Adipocyte (in vitro differentiated cells): ENCODE measurements at places on chromosomes 11 and 22.

DNA sequence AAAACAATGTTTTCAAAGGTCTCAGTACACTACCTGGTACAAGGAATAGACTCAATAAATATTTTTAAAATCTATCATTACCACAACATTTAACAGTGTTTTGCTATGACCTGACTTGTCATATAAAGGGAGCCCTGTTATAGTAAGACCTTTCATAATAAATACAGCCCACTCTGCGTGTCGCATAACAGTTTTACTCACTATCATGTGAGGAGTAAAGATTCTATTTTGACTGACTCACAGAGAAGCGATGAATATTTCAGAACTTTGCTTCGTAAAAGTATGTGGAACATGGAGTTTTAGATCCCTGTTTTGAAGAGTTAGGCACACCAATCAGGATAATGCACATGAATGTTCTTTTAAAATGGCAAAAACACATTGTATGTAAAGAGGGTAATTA, 531.2 kb downstream of the KCNA4 start:
- no peak for DNase-seq

GRCh38 chr11:99884750-99885149, 802.3 kb upstream of the ARHGAP42 start:
- DNase-seq = no peak

DNA sequence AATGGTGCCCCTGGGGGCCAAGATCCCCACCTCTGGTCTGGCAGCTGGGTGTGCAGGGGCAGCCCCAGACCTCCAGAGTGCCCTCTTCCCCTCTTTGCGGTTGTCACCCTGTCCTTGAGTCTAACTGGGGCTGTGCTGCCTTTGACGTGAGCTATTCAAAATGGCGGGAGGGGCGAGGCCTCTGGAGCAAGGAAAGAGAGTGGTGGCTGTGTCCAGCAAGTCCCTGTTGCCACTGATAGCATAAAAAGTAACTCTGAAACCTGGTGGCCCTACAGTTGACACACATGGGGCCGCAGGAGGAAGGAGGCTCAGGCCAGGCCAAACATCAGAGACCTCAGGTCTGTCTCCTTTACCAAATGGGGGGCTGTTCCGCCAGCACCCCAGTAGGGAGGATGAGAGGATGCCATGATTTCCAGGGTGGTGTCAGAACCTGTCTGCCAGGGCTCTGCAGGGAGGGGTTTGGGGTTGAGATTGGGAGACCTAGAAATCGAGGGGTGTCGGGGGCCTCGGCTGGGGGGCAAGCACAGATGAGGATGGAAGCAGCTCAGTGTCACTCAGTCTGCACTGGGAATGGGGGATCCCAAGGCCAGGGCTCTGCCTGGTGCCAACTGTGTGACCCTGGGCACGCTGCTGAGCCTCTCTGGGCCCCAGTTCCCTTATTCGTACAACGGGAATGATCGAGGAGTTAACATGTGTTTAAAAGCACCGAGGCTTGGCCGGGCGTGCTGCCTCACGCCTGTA, 49.2 kb upstream of the KCNQ1OT1 start:
- no peak for DNase-seq

DNA sequence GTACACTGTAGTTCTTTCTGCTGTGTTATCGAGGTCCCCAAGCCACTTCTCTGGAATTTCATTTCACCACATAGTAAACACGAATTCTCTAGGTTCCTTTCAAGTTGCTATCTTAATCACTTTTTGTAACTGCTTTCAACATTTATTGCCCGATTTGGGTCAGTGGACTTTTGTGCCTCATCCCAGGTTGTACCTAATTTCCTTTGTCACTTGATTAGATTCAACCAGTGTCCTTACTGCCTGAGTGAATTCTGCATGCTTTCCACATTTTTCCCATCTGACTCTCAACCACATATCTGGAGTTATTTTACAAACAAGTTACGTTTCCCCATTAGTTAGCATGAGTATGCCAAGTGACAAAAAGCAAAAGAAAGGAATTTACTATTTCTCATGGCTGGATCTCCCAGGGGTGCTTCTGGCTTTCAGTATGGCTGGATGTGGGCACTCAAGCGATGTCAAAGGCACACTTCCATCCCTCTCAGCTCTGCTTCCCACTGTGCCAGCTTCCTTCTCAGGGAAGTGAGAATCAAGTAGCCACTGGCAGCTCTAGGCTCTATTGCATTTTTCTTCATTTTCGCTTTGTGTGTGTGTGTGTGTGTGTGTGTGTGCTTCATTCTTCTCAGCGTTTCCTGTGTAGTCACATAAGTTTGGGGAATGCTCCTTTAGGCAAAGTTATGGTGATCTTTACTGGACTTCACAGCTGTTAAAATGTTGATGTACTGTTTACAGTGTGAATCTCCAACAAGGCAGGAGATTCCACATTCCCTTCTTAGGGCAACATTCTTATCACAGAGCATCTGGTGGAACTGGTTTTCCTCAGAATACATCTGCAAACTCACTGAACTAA, 128.9 kb downstream of the DBX1 start:
- DNase-seq = peak; percentile 78

DNA sequence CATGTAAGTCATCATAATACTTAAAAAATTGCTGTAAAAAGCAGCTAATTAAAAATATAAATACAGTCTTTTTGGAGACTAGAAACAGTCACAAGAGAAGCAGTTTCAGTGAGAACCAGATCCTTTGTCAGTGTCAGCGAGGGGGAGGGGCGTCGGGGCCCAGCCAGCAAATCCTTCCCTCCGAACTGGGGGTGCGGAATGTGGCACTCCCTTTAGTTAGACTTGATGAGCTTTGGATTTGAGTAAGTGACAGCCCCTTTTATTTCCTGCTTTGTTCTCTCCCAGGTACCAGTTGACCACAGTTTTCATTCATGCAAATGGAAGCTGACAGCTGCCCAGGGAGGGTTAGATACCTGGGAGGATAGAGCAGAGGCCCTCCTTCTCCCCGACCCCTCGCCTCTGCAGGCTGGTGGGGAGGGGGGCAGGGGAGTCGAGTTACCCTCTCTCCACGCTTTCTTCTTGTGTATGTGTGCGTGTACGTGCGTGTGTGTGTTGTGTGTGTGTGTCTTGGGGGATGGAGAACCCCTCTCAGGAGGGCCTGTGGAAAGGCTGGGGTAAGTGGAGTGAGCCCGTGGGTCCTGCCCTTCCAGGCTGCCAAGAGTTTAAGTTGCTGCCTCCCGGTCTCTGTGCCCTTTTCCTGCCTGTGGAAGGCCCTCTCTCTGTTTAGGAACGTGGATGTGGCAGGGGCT, 38.3 kb downstream of the PTPRJ start:
- DNase-seq = no peak

DNA sequence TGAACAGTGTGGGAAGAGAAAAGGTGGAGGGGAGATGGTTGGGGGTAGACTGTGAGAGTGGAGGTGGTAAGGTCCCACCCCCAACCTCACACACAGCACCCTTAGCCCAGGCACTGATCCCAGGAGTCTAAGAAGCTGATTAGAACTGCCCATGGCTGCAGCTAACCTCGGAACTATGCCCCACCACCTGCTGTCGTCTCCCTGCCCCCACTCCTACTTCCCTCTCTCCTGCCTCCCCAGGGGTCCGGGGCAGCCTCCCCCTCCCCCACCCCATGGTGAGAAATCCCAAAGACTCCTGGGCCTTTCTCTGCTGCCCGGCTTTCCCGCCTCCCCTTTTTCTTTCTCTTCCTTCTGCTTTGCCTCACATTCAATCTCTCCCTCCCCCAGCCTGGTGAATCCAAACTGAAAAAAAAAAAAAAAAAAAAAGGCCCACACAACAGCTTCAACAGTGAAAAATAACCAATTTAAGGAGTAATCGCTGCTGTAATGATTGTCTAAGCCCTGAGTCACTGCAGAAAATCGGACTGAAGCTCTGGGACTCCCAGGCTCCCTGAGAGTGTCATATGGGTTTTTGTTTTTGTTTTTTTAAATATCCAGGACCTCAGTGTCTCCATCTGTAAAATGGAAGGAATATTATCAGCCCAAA, 9.6 kb upstream of the TP53I11 start:
- DNase-seq = no peak

GRCh38 chr11:125387901-125388300, 108.2 kb downstream of the FEZ1 start:
- no peak for DNase-seq

DNA sequence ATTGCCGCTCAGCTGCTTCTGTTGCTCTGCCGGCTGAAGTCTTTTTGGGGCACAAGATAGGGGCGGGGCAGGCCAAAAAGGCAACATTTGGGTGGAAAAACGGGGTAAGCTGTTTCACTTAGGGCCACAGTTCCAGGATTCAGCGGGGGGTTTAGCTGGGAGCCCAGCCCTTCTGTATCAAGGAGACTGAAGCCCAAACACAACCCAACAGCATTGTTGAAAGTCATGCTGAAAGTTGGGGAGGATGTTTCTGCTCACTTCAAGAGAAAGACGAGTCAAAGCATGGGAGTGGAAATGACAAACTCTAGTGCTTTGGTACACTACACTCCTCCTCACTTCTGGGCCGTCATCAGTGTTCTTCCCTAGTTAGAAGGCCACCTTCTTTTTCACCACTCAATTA, 56.1 kb upstream of the GNAZ start:
- DNase-seq = no peak

DNA sequence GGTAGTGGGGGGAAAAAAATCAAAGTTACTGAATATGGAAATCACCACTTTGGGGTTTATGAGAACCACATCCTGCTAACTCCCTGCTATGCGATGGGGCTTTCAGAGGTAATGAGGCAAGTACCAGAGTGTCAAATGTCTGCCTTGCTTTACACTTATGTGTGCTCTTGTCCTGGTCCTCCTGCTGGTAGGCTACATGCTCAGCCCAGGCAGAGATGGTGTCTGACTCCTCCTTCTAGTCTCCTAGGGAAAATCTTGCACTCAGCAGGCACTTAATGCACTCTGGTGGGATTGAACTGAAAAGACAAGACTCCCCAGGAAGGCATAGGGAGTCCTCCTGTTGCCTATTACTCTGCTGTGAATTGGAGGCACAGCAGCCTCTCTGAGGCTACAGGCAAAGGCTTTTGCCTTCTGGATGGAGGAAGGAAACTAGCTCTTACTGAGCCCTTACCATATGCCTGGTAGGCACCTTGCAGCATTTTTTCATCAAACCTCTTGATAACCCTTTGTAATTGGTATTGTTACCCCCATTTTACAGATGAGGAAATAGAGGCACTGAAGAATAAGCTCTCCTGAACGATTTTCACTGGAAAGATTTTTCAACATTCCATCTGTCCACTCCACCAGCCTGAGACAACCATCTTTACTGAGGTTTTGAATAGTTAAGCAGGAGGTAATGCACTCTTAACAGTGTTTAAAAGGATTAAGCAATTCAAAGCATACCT, 132.1 kb upstream of the PAX6 start:
- no peak for DNase-seq

DNA sequence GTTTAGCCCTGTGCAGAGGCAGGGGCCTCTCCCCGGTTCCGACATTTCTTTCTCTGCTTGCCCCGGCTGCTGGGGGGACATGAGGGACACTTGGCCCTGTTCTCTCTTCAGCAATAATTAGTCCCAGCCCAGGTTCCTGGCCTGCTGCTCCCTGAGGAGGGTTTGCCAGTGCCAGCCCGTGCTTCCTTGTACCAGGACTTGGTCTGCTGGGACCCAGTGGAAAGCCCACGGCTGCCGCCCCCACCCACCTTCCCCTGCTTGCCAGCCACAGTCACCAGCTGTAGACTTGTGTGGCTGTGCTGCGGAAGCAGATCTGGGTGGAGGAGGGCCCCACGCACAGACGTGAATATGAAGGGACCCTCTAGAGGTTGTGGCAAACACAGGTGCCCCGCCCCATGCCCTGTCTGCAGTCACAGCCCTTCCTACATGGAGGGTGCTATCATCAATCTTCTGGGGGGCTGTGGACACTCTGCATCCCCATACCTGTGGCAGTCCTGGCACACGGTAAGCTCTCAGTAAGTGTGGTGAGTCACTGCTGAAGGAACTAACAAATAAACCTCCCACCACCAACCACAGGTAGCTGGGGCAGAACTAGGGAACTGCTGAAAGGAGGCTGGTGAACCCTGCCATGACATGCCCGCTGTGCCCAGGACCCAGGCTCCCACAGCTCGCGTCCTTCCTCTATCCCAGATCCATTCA, 949 bp downstream of the TP53AIP1 start:
- no peak for DNase-seq

DNA sequence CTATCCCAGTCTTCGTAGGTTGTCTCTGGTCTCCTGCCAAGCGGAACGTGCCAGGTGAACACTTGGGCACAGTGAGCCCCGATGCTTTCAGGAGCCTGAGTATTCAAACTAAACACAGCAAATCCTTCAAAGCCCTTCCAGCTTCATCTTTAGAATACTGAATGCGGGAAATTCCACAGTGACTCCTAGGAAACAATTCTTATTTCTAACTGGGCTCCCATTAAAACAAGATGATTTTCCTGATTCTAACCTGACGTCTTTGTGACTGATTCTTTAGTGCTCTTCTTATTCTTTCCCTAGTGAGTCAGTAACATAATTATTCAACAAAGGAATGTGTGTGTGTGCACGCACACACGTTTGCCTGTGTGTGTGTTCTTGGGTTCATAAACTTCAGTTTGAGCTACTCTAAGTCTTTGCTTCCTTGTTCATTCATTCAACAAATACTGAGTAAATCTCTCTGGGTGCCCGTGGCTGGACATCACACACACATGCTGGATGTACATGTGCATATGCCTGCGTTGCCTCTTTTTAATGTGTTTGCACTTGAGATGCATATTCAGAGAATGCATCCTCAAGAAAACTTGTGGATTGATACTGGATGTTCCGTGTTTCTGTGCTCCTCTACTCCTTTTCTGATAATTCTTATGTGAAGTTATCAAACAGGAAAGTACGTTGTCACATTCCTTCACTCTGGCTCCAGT, 134.5 kb downstream of the WNT7B start:
- no peak for DNase-seq

- DNase-seq = peak; percentile 30
Observed at GRCh38 chr11:19868281-19868821, 155.7 kb downstream of the NAV2 start.
